ENCODE measurements at places on chromosomes 1 and 21. TPM values are rescaled to one million over a fixed set of nuclear protein-coding genes. Genes with fewer than 3 reads are reported as not detected.

NHLH1 gene
- 0.40 TPM for total RNA-seq

IGSF9 gene
- total RNA-seq: not detected

NGF gene
- not detected for total RNA-seq

CRYBG2 gene
- total RNA-seq: 1.9 TPM

DNASE2B gene
- not detected for total RNA-seq

KIRREL1 gene
- total RNA-seq: not detected

FMN2 gene
- not detected for total RNA-seq

ERG gene
- not detected for total RNA-seq

SYTL1 gene
- 136 TPM for total RNA-seq

DMRTA2 gene
- total RNA-seq: not detected

LCE6A gene
- not detected for total RNA-seq

TNFRSF9 gene
- 8.0 TPM for total RNA-seq

HCRTR1 gene
- not detected for total RNA-seq

PCP4 gene
- total RNA-seq: not detected

TEDDM1 gene
- total RNA-seq: not detected

CELA2B gene
- not detected for total RNA-seq

REN gene
- not detected for total RNA-seq

ASH1L gene
- total RNA-seq: 35.9 TPM

ELF3 gene
- 0.38 TPM for total RNA-seq
